NCI-H1694 treated with DMSO at 0.1 percent for 48 hours (cell line): ENCODE measurements at places on chromosomes 7 and 10.

- DNase-seq, result no peak
These were observed 13.4 kb downstream of the JAZF1 start for GRCh38 chr7:28166982-28167715.

- DNase-seq, result no peak
These were observed 90.8 kb downstream of the ARMH3 start for GRCh38 chr10:101965075-101965765.

- peak; percentile 38 for DNase-seq
These were observed 39.1 kb upstream of the GNAI1 start for GRCh38 chr7:80095545-80095944.

GRCh38 chr10:130491693-130492050 lies 355.5 kb downstream of the GLRX3 start:
- DNase-seq, result no peak

- no peak for DNase-seq
These were observed 3.7 kb downstream of the PSTK start for GRCh38 chr10:122983898-122984297.

DNA sequence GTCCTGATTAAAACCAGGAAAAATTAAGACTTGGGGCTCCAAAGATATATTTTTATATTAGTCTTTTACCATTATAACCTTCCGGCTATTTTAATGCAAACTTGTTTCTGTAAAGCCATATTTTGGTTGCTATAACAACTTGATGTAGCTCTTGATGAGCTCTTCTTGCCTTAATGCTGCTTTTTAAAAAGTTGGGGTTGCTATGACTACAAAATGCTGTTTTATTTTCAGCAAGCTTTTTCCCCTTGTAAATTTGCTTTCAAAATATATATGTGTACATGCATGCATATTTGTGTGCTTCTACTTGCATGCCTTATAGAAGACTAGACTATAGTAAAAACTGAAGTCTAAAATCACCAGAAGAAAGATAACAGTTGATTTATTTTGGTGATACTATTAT lies 99.7 kb downstream of the CSTF2T start:
- no peak for DNase-seq

GRCh38 chr10:119101366-119102098 lies 2.4 kb upstream of the DENND10 start:
- DNase-seq, result no peak
